ENCODE measurements at places on chromosomes 2 and 18.

GRCh38 chr2:233353101-233353768 is 1.1 kb upstream of the DGKD start:
- no peak for DNase-seq

GRCh38 chr2:208584378-208584985 is 177.9 kb downstream of the PTH2R start:
- no peak for DNase-seq

DNA sequence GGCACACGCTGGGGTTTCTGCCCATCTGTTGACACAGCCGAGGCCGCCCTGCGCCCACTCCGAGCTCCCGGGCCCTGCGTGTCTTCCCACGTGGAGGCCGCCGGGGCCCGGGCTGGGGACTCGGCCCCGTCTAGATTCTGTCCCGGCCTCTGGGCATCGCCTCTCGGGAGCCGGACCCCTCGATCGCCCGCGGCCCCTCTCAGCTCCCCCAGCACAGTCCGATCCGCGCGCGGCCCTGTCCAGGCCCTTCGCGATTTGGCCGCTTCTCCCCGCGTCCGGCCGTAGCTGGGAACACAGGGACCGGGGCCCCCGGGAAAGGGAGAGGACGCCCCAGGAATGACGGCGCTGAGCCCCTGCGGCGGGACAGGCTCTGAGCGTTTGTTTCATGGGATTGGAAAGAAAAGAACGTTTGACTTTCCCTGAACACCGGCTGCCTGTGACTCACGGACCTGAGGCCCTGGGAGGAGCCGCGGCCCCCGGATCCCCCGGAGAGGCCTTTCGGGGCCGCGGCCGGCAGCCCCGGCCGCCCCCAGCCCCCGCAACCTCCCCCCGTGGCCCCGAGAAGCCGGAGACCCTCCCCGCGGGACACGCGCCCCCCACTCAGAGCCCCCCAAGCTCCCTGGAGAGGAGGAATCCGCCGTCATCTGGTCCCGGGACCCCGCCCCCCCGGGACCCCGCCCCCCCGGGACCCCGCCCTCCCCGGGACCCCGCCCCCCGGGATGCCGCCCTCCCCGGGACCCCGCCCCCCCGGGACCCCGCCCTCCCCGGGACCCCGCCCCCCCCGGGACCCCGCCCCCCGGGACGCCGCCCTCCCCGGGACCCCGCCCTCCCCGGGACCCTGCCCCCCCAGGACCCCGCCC is 62.7 kb upstream of the CTDP1 start:
- DNase-seq, result no peak

- no peak for DNase-seq
Observed at GRCh38 chr2:3483986-3484960, 35.1 kb downstream of the ADI1 start.

DNA sequence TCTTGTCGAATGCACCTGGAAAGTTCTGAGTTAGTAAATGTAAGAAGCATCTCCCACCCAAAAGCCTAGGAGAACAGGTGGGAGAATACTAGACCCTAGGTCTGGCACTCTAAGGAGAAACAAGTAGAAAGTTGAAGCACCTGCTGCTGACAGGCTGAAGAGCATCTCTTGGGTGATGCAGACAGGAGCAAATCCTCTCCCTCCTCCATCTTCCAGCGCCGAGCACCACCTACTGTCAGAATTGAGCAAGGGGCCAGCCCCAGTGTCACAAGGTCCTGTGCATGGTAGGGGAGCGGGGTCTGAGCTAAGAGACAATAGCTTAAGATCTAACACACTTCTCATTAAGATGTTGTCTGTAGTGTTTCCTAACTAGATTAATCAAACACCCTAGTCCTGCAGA is 52.9 kb downstream of the HK2 start:
- no peak for DNase-seq

- DNase-seq, result peak; percentile 37
Observed at GRCh38 chr18:48800876-48801727, 149.7 kb downstream of the SMAD7 start.

GRCh38 chr2:140621583-140622362 is 1509.0 kb downstream of the LRP1B start:
- no peak for DNase-seq

GRCh38 chr2:109117780-109118179 is 11.2 kb upstream of the SH3RF3 start:
- no peak for DNase-seq

DNA sequence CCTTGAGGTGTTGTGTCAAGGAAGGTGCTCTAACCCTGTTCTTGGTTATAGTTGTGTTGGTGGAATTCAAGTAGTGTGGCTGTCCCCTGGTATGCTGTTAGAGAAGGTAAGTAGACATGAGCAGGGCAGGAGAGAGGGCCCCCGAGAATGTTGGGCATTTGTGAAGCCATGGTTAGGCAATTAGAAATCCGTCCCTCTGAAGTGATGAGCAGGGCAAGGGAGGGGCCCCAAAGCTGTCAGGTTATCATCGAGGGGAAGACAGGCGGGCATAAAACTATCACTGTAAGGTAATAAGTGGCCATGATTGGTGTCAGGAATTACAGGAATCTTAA is 5.2 kb downstream of the XRCC5 start:
- DNase-seq, result no peak

GRCh38 chr2:105711394-105711793 is 33.3 kb upstream of the NCK2 start:
- no peak for DNase-seq

DNA sequence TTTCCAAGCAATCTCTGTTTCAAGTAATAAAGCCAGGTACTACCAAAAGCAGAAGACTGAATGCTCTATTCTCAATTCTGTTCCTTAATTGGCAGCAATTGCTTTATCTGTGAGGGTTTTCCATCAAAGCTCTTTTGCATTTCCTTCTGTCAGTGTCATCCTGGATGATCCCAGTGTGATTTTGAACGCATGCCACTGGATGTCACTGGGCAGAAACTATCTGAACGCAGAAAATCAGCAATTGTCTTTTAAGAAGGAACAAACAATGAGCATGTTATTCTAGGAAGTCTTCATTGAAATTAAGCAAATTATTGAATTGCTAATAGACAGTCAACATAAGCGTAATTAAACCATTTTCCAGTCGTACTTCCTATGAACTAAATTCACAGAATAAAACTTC is 259.0 kb upstream of the REG3G start:
- DNase-seq, result no peak

DNA sequence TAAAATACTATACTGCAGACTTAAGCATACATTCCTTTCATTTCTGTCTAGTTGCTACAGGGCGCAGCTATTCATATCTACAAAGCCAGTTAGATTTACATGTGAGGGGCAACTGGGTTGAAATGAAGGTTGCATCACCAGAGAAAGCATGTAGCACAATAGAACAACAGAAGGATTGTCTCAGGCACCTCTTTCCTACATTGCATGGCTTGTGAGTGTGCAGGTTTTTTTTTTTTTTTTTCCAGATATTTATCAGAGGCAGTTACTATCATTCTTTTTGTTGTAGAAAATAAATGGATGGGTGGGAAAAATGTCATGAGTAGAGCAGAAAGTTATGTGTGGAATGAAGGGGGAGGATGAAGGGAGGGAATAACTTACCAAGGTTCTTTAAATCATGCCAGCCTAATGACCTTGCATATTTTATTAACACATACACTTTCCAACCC is 86.8 kb downstream of the ERBB4 start:
- DNase-seq, result no peak

- no peak for DNase-seq
Observed at GRCh38 chr18:25759111-25759510, 331.3 kb downstream of the SS18 start.

DNA sequence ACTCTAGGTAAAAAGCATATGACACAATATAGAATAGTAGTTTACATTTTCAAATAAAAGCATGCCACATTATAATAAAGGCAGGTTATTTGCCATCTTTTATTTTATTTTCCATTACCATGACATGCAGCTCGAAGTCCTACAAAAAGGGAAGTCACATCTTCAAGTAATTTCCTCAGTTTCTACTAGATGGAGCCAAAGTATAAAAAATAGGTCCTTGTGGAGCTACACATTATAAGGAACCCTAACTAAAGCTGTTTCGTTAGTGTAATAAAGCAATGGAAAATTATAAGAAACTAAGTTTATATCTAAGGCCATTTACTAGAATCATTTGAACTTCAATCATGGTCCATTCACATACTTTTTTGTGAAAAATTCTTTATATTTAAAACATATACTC is 674.5 kb downstream of the KCNJ3 start:
- no peak for DNase-seq

DNA sequence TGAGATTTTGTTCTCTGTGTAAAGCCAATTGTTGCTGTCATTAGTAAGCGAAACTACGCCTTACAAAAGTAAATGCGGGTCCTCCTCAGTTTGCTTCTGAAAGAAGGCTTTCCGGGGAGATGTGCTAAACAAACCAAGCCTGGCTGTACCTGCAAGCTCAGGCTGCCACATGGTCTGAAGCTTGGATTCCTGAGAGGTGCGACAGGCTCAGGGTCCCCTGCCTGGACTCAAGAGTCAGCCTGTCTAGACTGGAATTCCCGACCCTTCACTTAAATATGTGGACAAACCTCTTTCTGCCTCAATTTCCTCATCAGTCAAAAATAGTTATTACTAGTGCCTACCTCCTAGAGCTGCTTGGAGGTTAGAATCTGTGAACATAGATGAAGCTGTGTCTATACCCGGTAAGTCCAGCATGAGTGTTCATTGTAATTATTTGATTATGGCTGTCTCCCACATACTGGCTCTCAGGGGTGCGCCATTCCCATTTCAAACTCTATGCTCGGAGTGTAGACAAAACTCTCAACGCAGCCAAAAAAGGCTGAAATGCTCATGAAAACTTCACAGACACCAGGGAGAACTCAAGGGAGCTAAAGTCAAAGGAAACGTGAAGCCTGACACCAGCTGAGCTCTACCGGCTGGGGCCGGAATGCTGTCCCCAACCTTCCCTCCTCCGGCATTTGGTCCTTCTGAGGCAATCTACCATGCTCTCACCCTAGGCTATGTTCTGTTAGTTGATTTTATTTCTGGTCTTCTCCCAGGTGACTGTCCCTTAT is 31.4 kb downstream of the SOWAHC start:
- DNase-seq, result no peak

DNA sequence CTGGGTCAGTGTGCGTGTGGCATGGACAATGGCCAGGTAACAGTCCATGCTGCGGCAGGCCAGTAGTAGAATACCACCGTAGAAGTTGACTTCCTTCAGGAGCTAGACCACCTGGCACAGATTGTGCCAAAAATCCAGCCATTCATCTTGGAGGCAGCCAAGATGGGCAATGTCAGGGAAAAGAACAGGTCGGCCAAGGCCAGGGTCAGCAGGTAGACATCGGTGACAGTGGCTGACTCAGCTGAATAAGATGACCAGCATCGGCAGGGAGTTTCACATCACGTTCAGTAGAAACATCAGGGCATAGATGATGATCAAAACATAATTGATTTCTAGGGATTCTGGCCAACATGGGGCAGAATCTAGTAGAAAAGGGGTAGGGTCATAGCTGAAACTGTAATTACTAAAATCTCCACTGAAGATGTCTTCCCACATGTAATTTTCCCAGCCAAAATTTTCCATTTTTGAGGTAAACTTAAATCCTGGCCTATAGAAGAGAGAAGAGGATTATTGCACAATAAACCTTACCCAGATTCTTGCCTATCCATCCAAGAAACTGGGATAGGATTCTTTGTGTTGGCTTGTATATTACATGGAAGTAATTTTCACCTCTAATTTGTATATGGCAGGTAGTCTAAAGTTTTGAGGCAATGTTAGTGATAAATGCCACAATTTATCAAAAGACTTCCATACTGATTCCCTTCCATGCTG is 7.9 kb upstream of the RUFY4 start:
- no peak for DNase-seq

- no peak for DNase-seq
Observed at GRCh38 chr2:68100189-68100588, 37.4 kb upstream of the C1D start.

DNA sequence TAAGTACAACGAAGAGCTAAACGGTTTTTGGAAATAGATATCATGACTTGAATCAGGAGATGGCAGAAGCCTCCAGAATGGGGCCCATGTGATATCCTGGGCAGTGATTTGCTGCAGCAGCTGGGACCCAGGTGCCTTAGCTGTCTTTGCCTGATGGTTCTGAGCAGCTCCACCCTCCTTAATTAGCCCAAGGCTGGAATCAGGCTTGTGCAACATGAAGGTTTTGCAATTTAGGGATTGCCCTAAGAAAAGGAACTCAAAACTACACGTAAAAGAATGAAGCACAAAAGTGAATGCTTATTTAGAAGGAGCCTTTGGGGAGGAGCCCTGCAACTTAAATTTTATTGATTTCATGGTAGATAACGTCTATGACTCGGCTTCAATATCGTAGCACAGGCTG is 17.3 kb upstream of the CNDP2 start:
- DNase-seq, result peak; percentile 64

- no peak for DNase-seq
Observed at GRCh38 chr2:18922276-18922675, 332.9 kb upstream of the NT5C1B start.

DNA sequence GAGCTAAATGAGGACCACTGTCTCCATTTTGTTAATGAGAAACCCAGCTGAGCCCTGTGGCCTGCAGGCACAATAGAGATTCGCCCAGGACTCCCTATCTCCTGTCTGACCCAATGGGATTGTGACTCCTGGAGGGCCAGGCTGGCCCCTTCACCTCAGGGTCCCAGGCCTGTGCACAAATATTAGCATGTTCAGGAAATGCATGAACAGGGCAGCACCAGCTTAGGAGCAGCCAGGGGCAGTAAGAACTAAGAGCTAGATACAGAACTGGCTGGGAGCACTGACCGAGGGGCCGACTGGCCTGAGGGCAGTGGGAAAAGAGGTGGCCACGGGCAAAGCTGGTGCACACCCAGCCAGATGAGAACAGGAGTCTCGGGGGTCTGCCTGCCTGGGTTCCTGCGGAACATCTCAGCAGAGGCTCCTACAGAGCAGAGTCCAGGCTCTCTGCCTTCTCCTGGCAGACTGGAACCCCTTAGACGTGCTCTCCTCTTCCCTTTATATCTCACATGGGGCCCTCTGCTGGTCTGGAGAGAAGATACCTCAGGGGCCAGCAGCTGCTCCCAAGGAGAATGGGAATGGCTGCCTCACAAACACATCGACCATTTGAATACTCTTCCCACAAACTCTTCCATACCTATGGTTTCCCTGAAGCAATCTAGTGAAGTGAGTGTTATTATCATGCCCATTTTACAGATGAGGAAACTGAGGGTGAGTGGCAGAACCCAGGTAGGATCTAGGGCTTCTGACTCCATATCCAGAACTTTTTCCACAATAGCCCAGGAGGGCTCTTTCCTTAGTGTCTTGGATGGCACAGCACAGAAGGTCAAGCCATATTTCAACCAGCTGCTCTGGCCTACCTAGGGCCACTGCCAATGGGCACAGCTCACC is 77.6 kb upstream of the OTOF start:
- DNase-seq, result no peak

GRCh38 chr2:7866825-7867224 is 815.0 kb upstream of the ID2 start:
- peak; percentile 12 for DNase-seq

GRCh38 chr2:189253836-189254235 is 74.3 kb upstream of the COL5A2 start:
- no peak for DNase-seq

Data from inflammatory macrophage (primary cell).